Neural crest cell (in vitro differentiated cells): ENCODE measurements at places on chromosomes 6 and 20.

DNA sequence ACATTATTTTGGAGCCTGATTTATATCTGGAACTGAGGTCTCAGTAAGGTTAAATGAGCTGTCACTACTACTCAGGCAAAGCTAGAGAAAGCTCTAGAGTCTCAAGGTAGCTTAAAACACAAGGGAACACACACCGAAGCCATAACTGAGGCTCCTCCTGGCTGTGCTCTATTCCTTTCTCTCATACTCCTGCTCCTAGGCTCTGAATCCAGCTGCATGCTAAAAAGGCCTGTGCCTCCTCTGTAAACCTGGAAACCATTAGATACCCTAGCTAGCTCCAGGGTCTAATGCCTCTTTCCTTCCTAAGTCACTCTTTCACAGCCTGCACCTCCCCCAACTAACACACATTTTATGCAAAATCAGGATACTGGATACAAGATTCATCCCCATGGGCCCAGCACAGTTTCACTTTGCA lies 17.1 kb downstream of the RIPOR2 start:
- DNase-seq = no peak

GRCh38 chr6:125509477-125509876 lies 207.7 kb upstream of the HDDC2 start:
- no peak for DNase-seq

DNA sequence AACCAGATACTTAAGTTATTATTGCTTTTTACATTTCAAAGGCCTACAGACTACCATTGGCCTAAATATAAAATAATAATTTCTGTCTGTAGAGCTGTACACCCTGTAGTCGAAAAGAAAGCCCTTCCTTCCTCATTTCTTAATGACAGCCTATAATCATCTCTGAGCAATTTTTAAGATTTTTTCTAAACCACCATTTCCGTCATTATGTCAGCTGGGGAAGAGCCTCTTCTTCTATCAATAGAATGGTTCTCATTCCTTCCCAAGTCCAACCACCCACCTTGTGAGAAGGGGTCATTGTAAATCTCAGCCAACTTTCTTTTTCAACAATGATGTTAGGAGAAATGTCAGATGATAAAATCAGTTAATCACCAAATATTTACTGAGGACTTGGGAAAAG lies 91.8 kb downstream of the PLEKHG1 start:
- DNase-seq = no peak

DNA sequence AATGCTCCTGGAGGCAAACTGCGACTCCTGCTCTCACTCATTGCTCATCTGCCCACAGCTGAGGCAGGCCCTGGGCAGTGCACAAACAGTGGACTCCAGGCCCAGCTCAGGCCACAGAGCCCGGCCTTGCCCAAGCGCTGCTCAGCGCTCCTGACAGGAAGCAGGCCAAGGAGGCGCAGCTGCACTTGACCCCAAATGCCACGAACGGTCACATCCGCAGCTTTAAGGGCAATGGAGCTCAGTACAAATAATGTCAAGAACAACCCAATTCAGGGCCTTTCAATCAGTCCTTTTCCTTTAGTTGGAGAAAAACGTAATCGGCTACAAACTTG lies 33.8 kb downstream of the RRBP1 start:
- DNase-seq = no peak

DNA sequence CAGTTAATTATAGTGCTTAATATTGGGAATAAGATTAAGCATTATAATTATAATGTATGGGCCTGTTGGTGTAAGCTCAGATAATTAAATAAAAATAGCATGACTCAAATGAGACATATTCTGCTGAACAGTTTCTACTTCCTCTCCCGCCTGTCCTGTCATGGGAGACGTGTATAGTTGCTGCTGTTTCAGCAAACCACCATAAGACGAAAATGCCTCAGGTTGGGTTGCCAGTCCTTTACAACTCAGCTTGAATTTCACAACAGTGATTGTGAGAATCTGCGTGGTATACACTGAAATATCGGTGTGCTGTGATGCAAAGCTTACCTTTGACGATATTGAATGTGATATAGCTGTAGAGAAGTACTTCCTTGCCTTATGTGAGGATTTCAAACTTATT lies 99.5 kb downstream of the POPDC3 start:
- no peak for DNase-seq

DNA sequence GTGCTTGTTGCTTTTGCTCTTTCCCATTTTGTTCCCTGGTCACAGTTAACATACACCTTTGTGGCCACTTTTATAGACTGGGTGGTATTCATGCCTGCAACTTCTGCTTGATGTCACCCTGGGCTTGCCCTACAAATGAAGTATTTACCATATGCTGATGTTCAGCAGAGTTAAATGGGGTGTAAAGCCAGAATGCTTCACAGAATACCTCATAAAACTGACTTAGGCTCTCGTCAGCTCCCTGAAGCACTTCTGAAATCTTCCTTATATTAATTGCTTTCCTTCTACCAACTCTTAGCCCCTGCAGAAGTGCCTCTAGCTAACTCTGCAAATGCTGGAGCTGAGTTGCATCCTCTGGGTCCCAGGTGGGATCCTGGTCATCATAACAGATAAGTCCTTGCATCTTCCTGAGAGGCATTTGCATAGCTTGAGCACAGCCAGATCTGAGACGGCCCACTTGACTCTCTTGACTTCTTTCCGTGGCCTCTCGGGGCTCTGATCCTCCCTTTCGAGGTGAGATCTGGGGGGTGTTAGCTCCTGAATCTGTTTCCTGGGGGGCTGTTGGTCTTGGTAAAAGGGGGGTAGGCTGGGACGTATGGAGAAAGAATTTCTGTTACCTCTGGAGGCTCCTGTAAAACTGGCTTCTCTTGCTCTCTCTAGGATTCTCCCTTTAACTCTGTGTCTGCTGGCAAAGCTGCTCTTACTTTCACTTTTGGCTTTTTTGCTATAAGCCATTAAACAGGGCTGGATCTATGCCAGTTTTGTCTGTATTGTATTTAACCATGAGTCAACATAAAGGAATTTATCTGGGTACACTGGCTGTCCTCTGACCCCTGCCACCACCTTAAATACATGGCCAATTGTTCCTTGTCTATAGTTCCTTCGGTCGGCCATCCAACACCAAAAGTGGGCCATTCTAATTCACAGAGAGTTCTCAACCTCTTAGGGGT lies 223.0 kb upstream of the SYNCRIP start:
- no peak for DNase-seq

- DNase-seq = no peak
Measured at GRCh38 chr6:41040940-41041536, 1.2 kb upstream of the TSPO2 start.

GRCh38 chr20:39021748-39022147 lies 59.6 kb downstream of the DHX35 start:
- DNase-seq = no peak

DNA sequence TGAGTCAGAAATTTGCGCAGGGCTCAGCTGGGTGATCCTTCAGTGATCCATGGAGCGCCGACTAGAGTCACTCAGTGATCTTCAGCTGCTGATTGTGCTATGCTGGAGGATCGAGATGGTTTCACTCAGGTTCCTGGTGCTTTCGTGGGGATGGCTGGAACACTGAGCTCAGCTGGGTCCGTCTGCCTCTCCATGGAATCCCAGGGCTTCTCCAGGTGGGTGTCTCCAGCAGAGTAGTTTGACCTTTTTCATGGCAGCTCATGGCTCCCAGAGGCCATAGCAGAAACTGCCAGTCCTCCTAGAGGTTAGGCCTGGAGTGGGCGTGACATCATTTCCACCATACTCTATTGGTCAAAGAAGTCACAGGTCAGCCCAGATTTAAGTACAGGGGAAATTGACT lies 88.8 kb upstream of the SIRPA start:
- DNase-seq = no peak

DNA sequence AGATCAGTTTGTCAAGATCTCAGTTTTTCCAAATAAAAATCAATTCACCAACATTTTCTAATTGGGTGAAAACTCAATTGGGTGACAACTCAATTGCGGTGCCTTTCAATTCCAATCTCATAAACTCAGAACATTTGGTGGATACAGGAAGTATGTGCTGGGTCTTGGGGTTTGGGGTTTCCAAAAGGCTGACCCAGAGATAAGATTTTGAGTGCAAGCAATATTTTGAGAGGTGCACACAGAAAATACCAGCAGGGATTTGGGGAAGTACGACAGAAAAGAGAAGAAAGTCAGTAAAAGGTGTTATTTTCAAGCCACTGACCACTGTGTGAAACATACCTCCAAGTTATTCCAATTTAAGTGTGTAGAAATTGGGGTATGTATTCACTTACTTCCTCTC lies 258.0 kb downstream of the PHACTR1 start:
- DNase-seq = no peak

GRCh38 chr6:53481323-53481722 lies 63.6 kb downstream of the GCLC start:
- DNase-seq = no peak

DNA sequence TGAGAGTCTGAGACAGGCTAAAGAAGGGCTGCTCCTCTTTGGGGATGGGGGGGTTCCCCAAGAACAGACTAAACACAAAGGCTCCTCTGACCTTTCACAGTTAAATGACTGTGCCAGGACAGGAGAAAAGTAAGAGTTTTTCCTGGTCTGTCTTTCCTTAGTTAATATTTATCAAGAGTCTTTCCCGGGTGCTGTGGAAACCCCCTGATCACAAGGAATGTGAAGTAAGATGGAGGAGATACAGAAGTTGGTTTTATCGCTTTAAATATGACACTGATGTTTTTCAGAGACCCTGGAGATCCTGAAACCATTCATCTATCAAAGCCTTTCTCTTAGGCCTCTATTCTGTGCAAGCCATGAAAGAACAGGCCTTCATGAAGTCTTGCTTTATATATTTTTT lies 105.8 kb downstream of the RNF144B start:
- no peak for DNase-seq

- DNase-seq = no peak
Measured at GRCh38 chr20:38316341-38316740, 12.4 kb downstream of the BPI start.

DNA sequence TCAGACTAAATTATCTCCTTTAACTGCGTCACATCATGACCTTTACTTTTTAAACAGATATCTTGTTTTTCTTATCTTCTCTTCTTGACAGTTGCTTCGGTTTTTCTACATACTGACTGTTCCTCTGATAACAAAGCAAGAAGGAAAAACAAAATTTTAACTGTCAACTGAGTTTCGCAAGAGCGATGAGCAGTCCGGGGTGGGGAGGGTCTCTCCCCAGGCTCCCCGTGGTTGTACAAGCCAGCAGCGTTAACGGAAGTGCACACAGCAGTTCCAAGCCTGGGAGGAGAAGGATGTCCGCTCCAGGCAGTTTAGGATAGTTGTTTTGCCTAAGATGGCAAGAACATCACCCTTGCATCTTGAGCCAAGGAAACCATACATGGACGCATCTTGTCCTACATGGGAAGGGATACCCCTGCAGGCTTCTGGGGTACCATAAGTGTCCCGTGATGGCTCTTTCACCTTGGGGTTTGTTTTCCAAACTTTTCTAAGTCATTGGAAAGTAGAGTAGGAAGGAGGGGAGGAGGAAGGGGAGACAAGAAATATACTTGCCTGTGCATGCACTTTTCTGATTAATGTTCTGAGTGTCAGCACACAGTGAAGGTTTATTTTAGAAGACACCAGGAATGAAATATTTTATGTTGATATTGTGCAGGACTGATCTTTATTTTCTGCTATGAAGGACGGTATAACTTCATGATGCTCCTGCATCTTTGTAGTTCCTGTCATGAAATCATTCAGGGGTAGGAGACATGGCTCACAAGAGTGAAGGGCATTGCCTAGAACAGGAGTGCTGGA lies 20.8 kb downstream of the SLC24A3 start:
- no peak for DNase-seq

DNA sequence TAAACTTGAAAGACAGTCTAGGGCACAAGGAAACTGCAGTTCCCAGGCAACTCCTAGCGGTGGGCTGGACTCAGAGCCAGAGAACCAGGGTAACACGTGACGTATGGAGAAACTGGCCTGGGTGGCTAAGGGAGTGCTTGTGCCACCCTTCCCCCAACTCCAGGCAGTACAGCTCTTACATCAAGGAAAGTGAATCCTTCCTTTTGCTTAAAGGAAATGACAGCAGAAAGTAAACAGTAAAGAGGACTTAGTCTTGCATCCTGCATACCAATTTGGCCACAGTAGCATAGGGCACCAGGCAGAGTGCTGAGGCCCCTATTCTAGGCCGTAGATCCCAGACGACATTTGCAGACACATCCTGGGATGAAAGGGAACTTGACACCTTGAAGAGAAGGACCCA lies 322.8 kb downstream of the CD109 start:
- DNase-seq = no peak

DNA sequence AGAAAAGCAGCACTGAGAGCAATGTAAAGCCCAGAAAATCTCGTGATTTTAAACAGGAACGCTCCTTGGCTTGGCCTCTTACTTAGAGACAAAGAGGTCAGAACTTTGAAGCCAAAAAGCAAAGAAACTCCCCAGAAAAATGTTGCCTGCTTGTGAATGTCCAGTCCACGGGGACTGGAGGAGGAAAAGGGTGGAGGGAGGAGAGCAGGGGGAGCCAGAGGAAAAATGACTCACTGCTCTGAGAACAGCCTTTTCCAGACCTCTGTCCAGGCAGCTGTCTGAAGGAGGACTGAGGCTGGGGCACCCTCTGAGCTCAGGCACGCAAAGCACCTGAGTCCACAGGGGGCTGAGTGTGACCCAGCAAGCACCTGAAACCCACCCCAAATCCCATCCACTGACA lies 64.7 kb downstream of the TRAM2 start:
- no peak for DNase-seq

- DNase-seq = no peak
Measured at GRCh38 chr6:153167061-153167891, 36.2 kb upstream of the RGS17 start.

DNA sequence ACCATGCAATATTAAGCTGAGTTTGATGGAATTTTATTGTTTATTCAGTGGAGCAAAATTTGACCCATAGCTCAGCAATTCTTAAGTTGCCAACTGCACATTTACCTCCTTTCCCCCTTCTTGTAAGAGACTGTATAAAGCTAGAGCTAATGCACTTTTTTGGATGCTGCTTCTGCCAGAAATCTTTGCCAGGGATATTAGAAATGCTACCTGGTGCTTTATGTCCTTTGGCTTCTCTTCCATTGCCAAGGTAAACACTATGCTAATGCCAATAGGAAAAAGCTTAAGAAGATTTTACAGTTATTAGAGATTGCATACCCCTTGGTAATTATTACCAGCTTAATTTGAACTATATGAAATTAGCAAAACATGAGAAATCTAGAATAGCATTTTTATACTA lies 79.0 kb upstream of the OGFRL1 start:
- DNase-seq = no peak

DNA sequence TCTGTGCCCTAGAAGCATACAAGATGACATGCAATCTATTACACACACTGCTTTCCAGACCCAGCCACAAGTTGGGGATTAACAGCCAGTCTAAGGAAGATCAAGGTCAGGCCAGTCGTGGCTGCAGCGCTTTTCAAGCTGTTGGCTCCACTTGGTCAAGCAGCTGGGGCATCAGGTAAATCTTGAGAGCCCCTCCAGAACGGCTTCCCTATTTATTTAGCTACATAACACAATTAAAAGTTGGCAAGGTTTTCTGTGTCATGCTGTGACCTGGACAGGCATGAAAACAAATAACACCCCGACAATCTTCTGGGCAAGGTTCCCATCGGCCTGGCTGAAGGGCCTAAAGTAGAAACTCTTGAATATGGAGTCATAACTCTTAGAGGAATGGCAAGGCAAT lies 524.3 kb downstream of the PRKN start:
- no peak for DNase-seq

GRCh38 chr6:116542426-116542825 lies 3.1 kb downstream of the TRAPPC3L start:
- DNase-seq = no peak

- no peak for DNase-seq
Measured at GRCh38 chr6:136593748-136594490, 43.7 kb upstream of the MAP7 start.
